ENCODE measurements at places on chromosomes 11 and 22. TPM values are rescaled to one million over a fixed set of nuclear protein-coding genes. Genes with fewer than 3 reads are reported as not detected.

Gene WT1
- polyA plus RNA-seq = not detected

Gene SCUBE1
- not detected for polyA plus RNA-seq

Gene C2CD2L
- polyA plus RNA-seq = 4.0 TPM

Gene MYBPC3
- not detected for polyA plus RNA-seq

Gene C22orf31
- polyA plus RNA-seq = not detected

Gene HEPN1
- polyA plus RNA-seq = not detected

Gene CHRDL2
- not detected for polyA plus RNA-seq

Gene GLYATL2
- not detected for polyA plus RNA-seq

Gene CD3G
- 397 TPM for polyA plus RNA-seq

Gene OR51T1
- not detected for polyA plus RNA-seq

Gene IGLL1
- not detected for polyA plus RNA-seq

Gene HEPHL1
- polyA plus RNA-seq = not detected

Gene CD6
- 153 TPM for polyA plus RNA-seq

Gene SLC36A4
- 26.8 TPM for polyA plus RNA-seq

Gene MCM5
- 22.3 TPM for polyA plus RNA-seq

Gene OR8D4
- not detected for polyA plus RNA-seq

Gene PATE4
- not detected for polyA plus RNA-seq

Gene ZNF70
- polyA plus RNA-seq = 0.47 TPM

Gene C22orf15
- 1.7 TPM for polyA plus RNA-seq

Gene FAM227A
- not detected for polyA plus RNA-seq

Gene SNX15
- 11.9 TPM for polyA plus RNA-seq

Gene OVCH2
- not detected for polyA plus RNA-seq

Gene TREH
- not detected for polyA plus RNA-seq

Gene ALG12
- polyA plus RNA-seq = 10.8 TPM

Gene ASCL2
- 0.23 TPM for polyA plus RNA-seq

Gene DBX1
- not detected for polyA plus RNA-seq

Gene SMIM38
- not detected for polyA plus RNA-seq
